ENCODE measurements at places on chromosomes 11 and 22.

DNA sequence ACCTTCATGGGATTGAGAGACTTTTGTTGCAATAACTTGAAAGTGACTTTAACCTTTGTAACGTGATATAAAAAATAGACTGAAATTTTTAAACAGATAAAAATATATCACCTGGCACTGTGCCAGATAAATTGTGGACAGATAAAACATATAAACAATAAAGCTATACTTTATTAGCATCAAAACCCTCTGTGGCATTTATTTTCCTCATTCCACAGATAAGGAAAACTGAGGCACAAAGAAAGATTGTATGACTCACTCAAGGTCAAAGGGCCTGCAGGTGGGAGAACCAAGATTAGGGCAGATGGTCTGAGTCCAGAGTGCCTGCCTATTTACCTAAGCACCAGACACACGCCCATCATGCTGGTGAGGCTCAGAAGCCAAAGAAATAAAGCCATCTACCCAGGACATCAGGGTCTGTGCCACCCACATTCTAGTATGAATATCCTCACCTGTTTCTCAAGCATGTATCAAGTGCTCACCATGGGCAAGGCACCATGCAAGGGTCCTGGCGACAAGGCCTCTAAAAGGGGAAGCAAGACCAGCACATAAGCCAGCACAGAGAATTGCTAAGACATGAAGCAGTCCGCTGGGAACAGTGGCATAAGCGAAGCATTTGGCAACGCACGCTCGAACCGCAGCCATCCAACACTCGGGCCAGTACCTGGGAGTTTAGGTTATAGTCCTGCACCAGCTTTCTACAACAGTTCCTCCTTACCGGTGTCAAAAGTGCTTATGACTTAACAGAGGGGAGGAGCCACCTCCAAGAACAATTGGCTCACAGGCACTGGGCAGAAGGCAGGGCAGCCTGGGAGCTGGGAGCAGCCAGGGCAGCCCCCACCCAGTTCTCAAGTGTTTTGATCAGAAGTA, 17.6 kb downstream of the MYH9 start:
- DNase-seq: peak; percentile 48

DNA sequence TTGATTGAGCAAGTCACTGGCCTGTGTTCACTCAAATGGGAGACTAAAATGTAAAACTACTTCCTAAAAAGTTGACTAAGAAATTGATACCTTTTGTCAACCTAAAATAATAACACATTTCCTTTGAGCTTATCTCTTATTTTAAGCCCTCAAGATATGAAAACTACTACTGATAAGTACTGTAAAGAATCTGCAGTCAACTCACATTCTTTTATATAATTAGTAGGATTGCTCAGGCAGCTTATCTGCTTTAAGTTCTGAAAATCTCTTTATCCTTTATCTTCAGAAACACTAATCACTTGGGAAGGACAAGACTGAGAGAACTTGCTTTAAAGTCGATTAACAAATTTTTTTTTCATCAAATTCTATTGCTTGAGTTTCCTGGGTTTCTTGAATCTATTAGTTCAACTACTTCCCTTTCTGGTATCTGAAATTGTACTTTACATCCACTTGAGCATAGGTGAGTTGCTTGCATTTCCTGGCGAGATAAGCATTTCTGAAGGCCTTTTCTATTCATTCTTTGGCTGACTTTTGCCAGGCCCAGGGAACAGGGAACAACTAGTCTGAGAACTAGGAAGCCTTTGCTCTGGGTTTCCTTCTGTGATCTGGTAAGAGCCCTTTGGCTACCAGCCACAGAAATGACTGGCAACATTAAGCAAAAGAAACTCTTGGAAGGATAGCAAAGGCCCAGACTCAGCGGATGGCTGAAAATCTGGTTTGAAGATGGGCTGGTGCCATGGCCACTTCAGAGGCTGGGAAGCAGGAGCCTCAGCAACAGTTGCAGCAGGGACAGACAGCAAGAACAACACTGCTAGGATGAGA, 19.3 kb upstream of the CSRP3 start:
- no peak for DNase-seq

DNA sequence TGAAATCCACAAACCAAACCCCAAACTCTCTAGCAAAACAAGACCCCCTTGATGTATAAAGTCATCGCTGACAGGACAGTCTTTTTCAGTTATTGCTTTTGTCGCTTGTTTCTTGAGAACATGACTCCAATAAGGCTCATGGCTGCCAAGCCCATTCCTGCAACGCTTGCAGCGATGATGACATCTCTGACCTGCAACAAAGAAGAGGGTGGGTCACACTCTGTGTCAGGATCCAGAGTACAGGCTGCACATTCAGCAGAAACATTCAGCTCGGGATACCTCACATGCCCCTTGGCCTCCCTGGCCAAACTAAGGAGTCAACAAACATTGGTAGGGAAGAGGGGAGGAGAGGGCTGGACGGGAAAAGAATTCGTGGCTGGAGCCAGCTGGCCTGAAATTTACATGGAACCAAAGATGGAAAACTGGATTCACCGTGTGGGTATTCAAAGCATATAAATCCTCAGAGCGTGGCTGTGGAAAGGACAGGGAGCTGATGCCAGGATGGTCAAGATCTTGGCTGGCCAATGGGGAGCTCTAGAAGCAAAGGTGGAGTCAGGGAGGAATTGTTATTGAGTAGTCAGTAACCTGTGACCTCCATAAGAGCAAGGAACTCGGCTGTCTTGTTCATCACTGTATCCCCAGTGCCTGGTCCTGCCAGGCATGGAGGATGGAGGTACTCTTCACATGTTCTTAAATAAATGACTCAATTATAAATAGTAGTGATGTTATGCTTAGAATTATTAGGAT, 11.8 kb upstream of the PLAAT2 start:
- peak; percentile 67 for DNase-seq

- DNase-seq: peak; percentile 0
These were observed 78.7 kb downstream of the PHF21B start for GRCh38 chr22:44931077-44931540.

Data from fibroblast of mammary gland (primary cell).